ENCODE measurements at places on chromosomes 6 and 20.

DNA sequence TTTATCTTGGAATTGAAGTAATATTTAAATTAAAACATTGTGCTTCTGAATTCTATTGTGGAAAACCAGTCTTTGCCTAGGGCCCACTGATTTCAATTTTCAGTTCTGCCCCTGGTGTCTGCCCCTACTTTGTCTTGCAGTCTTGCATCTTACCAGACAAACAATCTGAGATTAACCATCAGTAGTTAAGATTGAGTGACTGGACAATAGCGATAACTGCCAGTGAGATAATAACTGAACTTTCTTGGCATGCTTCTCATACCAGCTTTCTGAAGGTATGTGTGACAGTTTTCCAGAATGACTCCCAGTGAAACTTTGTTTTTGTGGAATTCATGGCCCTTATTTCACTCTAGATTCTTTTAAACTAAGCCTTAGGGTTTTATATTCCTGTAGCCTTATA, 53.5 kb downstream of the KCNQ5 start:
- no peak for DNase-seq

- DNase-seq, result no peak
Measured at GRCh38 chr6:109349419-109349987, 32.8 kb downstream of the CD164 start.

DNA sequence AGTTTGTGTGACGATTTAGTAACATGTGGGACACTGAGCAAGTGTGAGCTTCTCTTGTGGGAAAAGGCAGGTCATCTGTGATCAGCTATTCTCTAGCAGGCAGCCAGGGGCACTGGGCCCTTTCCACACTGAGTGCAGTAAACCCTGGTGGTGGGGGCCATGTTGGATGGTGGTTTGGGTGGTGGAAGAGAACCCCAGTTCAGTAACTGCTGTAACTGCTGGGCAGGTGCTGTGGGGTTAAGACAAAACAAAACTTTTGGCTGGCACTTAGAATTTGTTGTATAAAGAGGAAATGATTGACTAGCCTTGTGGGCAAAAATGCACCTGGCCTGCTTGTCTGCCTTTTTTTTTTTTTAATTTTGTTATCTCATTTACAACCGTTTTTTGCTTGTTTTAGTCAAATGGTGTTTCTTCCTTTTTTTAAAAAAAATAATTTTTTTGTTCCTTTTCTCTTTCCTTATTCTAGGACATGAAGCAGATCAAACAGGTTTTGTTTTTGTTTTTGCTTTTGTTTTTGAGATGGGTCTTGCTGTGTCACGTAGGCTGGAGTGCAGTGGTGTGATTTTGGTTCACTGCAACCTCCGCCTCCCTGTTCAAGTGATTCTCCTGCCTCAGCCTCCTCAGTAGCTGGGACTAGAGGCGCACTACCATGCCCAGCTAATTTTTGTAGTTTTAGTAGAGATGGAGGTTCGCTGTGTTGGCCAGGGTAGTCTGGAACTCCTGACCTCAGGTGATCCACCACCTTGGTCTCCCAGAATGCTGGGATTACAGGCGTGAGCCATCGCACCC, 59.8 kb downstream of the IGF2R start:
- DNase-seq, result no peak

DNA sequence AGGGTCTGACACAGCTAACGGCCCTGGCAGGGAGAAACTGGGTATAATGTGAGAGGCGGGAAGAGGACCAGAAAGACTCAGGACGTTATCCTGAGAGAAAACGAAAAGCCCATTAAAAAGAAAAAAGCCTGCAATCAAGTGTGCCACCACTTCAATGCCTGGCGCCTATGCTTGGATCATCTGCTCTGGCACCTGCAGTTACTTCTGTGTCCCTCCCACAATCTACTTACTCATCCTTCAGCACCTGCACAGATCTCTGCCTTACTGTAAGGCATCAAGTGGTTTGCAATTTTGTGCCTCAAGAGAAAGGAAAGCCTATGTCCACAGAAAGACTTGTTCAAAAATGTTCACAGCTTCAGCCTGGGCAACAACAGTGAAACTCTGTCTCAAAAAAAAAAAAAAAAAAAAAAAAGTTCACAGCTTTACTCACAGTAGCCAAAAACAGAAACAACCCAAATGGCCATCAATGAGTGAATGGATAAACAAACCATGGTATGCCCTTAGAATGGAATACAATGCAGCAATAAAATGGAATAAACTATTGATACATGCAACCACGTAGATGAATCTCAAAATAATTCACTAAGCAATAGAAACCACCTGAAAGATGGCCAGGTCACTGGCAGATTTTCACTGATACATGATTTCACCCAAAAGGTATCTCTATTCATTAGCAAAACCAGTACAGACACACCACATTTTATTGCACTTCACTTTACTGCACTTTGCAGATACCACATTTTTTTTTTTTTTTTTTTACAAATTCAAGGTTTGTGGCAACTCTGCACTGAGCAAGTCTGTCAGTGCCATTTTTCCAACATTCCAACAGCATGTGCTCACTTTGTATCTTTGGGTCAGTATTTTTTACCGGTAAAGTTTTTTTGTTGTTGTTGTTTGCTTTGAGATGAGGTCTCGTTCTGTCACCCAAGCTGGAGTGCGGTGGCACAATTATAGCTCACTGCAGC, 48.6 kb downstream of the ABHD12 start:
- DNase-seq, result no peak

- no peak for DNase-seq
Measured at GRCh38 chr6:25332655-25333071, 53.5 kb downstream of the CARMIL1 start.

GRCh38 chr6:34025861-34026260, 120.0 kb downstream of the GRM4 start:
- no peak for DNase-seq

DNA sequence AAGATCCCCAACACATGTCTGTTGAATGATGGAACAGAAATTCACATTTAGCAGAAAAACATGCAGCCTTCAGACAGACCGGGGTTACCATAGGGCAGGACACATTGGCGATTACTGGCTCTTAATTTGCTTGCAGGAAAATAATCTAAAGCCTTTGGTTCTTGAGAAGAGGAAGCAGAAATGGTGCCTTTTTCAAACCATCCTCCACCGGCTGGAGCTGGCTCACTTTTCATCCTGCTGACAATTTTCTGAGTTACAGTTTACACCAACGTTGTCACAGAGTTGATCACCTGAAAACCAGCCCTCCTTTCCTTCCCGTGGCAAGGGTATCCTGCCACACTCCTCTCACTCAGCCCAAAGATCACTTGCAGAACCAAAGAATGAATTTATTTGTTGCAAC, 32.6 kb downstream of the SF3B5 start:
- DNase-seq, result no peak
